CD8-positive, alpha-beta T cell (primary cell): ENCODE measurements at places on chromosomes 11 and 22.

DNA sequence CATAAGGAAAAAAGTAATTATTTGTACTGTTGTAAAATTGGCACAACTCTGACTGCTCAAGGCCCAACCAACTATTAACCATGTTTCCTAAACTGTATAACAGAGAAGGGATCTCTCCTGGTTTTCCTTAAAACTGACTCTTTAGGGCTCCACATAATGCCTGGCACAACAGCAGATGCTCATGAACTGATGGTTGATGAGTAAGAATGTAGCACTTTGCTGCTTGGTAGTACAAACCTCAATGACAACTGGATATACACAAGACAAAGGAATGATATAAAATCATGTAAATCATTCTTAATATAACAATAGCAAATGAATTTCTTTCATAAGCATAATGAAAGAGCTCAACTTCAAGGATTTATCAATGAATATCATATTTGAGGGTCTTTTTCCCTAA, 11.7 kb downstream of the MSANTD2 start:
- no peak for DNase-seq

DNA sequence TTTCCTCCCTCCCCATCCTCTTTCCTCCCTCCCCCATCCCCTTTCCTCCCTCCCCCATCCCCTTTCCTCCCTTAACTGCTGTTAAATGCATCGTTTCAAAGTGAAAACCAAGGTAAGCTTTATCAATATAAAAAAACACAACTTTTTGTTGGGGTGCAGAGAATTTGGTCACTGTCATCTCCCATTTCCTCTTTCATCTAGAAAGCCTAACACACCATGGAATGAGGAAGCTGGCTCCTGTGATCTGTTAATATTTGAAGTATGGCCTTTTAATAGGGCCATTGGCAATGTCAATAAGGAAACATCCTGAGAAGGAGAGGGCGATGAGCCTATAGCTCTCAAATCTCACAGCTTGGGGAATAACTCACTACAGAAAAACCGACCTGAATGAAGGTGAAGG, 7.0 kb downstream of the EXPH5 start:
- DNase-seq: no peak

DNA sequence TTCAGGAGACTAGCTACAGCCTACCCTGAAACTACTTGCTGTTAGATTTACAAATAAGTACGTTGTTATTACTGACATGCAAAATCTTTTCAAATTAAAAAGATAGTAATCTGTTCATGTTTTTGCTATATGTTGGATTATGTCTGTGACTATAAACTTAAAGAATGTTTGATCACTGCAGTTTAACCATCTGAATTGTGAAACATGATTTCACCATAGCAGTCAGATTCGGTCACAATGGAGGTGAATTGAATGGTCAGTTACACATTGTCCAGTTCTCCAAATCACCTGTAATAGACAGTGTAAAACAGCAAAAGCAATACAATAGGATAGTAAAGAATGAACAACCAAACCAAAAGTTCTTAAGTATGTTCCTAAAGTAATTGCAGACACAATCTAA, 43.3 kb downstream of the CCDC83 start:
- DNase-seq: no peak

- no peak for DNase-seq
Measured at GRCh38 chr22:27973846-27974245, 54.8 kb upstream of the PITPNB start.

GRCh38 chr22:24424001-24424900, 3.1 kb upstream of the ADORA2A start:
- DNase-seq: peak; percentile 44

DNA sequence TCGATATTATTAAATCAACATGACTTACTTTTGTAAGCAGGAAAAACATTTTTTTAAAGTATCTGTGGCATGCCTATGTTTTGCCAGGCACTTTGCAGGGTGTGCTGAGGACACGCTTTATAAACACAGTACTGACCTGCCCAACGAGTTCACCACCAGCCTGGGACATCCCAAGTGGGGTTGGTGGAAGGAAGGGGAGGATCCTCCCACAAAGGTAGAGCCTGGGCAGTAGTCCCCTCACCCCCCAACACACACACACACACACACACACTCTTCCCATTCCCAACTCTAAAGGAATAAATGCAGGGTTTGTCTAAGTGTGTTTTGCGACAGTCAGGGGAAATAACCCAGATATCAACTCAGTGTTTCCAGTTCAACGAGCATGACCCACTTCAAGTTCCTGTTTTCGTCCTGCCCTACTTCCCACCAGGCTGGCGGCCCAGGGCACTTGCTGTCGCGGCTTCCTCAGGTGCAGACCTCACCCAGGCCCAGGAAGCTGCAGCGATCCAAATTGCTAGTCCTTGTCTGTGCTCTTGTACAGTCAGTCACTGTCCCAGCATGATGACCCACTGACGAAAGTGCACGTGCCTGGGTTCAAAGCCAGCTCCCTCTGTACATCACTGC, 3.1 kb downstream of the CERK start:
- DNase-seq: peak; percentile 80

- DNase-seq: peak; percentile 25
Measured at GRCh38 chr11:112961146-112961668, at the start of gene NCAM1. Gene NCAM1 (plus strand): TSS chr11:112961420.

GRCh38 chr11:7524462-7525235, 10.8 kb downstream of the PPFIBP2 start:
- DNase-seq: no peak

DNA sequence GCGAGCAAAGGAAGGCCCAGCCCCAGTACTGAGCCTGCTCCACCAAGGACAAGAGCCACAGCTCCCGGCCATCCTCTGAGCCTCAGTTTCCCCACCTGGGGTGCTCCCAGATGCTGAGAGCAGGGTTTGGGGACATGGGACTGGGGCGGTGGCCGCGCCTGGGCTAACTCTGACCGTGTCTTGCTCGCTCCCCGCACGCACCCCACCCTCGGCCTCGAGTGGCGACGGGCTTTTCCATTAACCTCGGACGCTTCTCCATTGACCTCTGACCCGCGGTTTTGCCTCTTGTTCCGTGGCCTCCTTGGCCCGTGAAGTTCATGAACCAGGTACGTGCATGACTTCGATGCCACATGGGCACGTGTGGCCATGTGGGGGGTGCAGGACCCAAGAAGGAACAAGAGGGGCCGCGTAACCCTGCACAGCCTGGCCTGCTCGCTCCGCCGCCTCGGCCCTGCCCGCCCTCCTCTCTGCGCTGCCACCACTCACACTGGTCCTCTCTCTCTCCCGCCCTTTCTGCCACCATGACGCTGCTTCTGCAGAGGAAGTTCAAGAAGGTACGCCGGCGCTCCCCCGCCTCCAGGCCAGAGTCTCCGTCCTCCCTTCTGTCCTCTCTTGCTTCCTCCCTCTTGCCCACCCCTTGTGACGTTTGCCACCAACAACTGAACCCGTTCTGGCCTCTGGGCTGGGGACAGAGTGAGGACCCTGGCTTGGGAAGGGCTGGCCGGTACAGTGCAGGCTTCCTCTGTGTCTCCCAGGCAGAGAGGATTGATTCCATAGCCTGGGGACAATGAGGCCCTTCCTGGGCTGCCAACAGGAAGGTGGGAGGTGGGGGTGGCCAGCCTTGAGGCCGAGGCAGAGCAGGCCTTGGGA, 6.9 kb downstream of the TNNT3 start:
- no peak for DNase-seq

GRCh38 chr11:34356913-34357700, 703 bp downstream of the ABTB2 start:
- peak; percentile 47 for DNase-seq

GRCh38 chr22:50568626-50569025, 5.9 kb upstream of the SYCE3 start:
- no peak for DNase-seq

DNA sequence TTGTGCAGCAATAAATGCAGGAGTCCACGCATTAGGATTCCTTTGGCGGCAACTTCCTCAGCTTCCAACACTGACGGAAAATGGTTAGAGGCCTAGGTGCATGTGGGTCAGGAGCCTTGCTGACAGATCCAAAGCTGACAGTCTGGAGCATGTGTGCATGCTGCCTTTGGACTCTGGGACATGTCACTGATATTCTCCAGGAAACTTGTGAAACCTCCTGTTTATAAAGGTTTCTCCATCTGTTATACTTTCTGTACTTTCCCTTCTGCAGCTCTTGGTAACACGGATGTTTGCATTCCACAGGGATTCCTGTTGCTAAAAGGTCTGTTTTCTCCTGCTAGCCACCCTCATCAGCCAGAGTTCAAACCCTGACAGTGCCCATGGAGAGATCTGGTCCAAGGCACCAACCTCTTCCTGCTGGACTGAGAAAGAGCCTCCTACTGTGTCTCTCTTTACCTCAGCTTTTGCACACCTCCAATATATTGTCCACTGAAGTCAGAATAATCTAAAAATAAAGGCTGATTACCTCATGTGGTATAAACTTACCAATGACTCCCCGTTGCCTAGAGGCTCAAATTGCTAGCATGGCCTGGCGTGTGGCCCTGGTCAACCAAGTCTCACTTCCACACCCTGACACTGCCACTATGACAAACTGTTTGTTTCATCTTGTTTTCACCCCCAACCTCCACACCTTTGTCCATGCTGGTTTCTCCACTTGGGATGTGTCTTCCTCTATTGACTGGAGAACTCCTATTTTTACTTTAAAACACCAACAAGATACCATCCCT, 31.1 kb upstream of the LYVE1 start:
- DNase-seq: no peak

GRCh38 chr11:132639403-132639802, 892.9 kb downstream of the OPCML start:
- DNase-seq: no peak

DNA sequence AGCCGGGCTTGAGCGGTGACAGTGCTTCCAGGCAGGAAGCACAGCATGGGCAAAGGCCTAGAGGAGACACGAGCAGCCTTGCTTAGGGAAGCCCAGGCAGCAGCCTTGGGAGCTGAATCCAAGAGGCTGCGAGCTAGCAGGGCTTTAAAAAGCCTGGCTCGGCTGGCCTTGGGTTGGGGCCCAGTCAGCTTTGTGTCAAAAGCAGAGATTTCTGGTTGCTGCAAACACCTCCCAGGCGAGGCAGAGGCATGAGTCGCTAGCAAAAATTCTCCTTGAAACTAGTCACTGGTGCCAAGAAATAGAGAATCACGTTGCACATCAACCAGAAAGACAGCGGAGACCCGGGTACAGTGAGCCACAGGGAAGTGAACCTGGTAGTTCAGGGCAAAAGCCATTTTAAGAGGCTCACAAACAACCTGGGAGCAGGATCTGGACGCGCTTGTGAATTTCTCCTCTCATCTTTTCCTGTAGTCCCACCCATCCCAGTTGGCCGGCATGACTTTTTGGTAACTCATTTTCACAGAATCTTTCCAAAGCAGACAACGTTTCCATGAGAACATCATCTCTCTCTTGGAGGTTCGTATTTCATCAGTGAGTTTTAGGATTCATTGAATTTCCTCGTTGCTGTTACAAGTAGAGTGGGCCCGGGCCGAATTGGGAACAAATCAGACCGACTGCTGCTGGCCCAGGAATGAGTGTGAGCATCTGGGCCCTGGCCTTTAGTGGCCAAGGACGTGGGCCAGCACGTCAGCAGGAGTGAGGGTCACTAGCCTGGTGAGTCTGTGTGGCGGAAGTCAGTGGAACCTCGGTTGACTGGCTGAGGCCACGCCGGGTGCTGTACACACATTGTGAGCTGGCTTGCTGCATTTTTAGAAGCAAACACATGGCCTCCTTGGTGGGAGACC, 16.4 kb upstream of the FGF4 start:
- DNase-seq: no peak

DNA sequence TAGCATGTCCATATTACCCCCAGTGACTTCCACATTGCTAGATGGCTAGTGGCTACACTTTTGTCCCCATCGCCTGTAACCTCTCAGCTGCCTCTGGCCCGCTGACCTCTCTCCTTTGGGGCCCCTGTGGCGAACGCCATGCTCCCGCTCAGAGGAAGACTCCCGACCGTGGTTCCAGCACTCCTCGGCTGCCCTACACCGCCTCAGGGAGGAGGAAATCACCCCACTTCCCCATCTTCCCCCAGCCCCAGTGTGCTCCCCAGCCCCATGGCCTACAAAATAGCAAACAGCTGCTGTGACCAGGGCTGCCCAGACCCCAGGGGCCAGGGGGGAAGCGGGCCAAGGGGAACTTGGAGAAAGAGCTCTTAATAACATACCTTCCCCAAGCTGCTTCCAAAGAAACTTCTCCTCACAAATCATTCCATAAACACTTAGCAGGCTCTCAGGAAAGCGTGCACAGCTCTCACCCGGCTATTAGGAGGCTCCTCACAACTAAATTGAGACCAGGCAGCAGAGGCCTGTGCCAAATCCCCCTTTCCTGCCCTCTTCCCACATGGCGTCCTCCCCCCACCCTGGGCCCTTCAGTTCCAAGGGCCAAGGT, 63.5 kb upstream of the WNT11 start:
- DNase-seq: no peak

DNA sequence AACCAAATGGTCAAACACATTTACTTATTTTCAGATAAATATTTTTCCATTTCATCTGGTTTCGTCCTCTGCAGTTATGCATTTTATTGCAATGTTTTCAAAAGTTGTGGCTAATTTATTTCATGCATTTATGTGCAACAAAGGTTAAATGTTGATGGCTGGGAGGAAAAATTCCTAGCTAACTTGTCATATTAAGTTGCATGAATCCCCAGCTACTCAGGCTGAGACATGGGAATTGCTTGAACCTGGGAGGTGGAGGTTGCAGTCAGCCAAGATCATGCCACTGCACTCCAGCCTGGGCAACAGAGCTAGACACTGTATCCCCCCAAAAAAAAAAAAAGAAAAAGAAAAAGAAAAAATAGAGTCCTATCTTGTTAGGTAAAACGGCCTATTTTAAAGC, 1862.4 kb upstream of the RAG2 start:
- DNase-seq: no peak
